Right lobe of liver (tissue), 6 donors: ENCODE measurements at places on chromosomes 7 and 10. TPM values are rescaled to one million over a fixed set of nuclear protein-coding genes. Genes with fewer than 3 reads are reported as not detected.

The ABCB1 gene
- 52.8 TPM for total RNA-seq

The BMPER gene
- 13.5 TPM for total RNA-seq

The HGF gene
- 38.9 TPM for total RNA-seq

The SLC26A4 gene
- 0.05 TPM for total RNA-seq

The C7orf57 gene
- not detected for total RNA-seq

The OR9A2 gene
- total RNA-seq: not detected

The SMKR1 gene
- total RNA-seq: not detected

The TBRG4 gene
- total RNA-seq: 33.0 TPM

The ETV1 gene
- 7.6 TPM for total RNA-seq

The MYPN gene
- 0.12 TPM for total RNA-seq

The PTN gene
- total RNA-seq: 1.2 TPM

The AGMO gene
- total RNA-seq: 58.9 TPM

The GDF2 gene
- total RNA-seq: 10.3 TPM

The CPSF4 gene
- 10.7 TPM for total RNA-seq

The UROS gene
- total RNA-seq: 28.8 TPM

The MACC1 gene
- total RNA-seq: 0.87 TPM

The BRAT1 gene
- total RNA-seq: 13.0 TPM

The AKR1C1 gene
- total RNA-seq: 369 TPM

The UCMA gene
- total RNA-seq: not detected

The NPSR1 gene
- total RNA-seq: not detected

The HKDC1 gene
- 36.0 TPM for total RNA-seq

The TRIL gene
- 0.29 TPM for total RNA-seq

The PDCD11 gene
- total RNA-seq: 12.2 TPM

The EPO gene
- 31.7 TPM for total RNA-seq

The SHH gene
- total RNA-seq: 18.6 TPM
